Effector memory CD8-positive, alpha-beta T cell (primary cell): ENCODE measurements at places on chromosomes 4 and X.
A peak's percentile ranks its signal among the peaks of the same experiment; 100 is the strongest.

DNA sequence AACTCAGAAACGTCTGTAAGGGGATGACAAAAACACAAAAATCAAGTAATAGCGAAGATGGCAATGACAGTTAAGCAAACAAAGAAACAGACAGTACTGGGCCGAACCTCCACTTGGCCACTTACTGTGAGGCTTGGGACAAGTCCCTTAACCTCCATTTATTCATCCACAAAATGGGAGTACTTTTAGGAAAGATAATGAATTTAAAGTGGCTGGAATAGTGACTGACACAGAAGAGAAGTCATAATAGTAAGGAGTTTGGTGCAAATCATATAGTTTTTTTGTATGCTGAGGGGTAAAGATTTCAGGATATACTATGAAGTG, 1.4 kb upstream of the TLR6 start:
- H3K36me3 ChIP-seq: no peaks in the 10 kb centered on the region
- no peak for DNase-seq
- no peak overlapping the region for H3K27ac ChIP-seq
- H3K27me3 ChIP-seq: peaks cover 24% of the 10 kb centered on the region
- H3K4me1 ChIP-seq: peaks cover 8% of the 10 kb centered on the region
- H3K4me3 ChIP-seq: no peak overlapping the region

GRCh38 chrX:108347800-108348199, 90.4 kb downstream of the COL4A6 start:
- no peaks in the 10 kb centered on the region for H3K36me3 ChIP-seq
- H3K4me3 ChIP-seq: no peak overlapping the region
- no peak for DNase-seq
- H3K27ac ChIP-seq: no peak overlapping the region
- no peaks in the 10 kb centered on the region for H3K4me1 ChIP-seq
- no peaks in the 10 kb centered on the region for H3K27me3 ChIP-seq

GRCh38 chrX:131910586-131910985, 112.5 kb upstream of the STK26 start:
- no peak overlapping the region for H3K27ac ChIP-seq
- no peak for DNase-seq
- no peaks in the 10 kb centered on the region for H3K36me3 ChIP-seq
- no peaks in the 10 kb centered on the region for H3K4me1 ChIP-seq
- no peaks in the 10 kb centered on the region for H3K27me3 ChIP-seq

DNA sequence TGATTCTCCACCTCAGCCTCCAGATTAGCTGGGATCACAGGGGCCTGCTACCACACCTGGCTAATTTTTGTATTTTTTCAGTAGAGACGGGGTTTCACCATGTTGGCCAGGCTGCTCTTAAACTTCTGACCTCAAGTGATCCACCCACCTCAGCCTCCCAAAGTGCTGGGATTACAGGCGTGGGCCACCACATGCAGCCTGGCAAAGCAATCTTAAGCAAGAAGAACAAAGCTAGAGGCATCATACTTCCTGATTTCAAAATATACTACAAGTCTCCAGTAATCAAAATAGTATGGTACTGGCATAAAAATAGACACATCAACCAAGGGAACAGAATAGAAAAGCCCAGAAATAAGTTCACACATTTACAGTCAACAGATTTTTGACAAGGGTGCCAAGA, 12.8 kb upstream of the F8A1 start:
- H3K4me1 ChIP-seq: no peaks in the 10 kb centered on the region
- H3K36me3 ChIP-seq: no peaks in the 10 kb centered on the region
- no peak overlapping the region for H3K27ac ChIP-seq
- H3K27me3 ChIP-seq: no peaks in the 10 kb centered on the region
- no peak overlapping the region for H3K4me3 ChIP-seq

DNA sequence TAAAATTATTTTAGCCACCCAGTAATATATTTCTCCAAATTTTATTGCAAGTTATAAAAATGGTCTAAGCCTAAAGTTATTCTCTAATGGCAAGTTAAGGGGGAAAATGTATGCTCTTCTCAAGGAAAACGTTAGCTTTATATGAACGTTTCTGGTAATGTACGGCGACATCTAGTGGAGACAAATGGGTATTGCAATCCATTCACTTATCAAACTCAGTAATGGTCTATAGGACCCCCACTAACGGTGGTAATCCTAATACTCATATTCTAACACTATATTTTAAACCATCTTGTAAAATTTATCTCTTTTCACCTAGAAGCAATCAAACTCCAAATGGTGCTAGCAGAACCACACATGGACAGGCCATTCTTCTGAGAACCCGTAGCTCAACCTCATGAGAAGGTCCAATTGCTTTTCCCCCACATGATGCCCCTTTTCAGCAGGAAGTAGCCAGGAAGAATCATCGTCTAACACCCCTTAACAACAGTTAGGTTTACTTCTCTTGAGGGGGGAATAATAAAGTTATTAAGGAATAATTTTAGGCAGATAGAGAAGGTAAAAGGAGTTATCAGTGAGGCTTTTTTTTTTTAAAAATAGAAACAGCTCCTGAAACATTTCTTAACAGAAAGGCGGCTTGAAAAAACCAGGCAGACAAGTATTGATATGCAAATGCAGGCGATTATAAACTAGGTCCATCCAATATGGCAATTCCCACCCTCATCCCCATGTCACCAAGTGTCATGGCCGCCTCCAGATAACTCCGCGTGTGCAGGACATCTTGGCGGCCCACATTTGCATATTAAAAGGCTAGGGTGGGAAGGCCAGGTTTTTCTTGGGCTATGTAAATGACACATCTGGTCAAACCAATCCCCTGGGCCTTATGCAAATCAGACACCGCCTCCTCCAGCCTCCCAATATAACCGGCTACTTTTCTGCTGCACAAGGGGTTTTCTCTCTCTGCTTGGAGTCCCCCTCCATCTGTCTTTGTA, 35.0 kb downstream of the NUDT11 start:
- no peaks in the 10 kb centered on the region for H3K4me1 ChIP-seq
- no peak overlapping the region for H3K27ac ChIP-seq
- DNase-seq: peak; percentile 10
- H3K36me3 ChIP-seq: no peaks in the 10 kb centered on the region

GRCh38 chrX:45164021-45164621, 36.6 kb downstream of the DIPK2B start:
- H3K27me3 ChIP-seq: no peaks in the 10 kb centered on the region
- no peak for DNase-seq
- H3K4me1 ChIP-seq: no peaks in the 10 kb centered on the region
- H3K36me3 ChIP-seq: no peaks in the 10 kb centered on the region
- no peak overlapping the region for H3K4me3 ChIP-seq

DNA sequence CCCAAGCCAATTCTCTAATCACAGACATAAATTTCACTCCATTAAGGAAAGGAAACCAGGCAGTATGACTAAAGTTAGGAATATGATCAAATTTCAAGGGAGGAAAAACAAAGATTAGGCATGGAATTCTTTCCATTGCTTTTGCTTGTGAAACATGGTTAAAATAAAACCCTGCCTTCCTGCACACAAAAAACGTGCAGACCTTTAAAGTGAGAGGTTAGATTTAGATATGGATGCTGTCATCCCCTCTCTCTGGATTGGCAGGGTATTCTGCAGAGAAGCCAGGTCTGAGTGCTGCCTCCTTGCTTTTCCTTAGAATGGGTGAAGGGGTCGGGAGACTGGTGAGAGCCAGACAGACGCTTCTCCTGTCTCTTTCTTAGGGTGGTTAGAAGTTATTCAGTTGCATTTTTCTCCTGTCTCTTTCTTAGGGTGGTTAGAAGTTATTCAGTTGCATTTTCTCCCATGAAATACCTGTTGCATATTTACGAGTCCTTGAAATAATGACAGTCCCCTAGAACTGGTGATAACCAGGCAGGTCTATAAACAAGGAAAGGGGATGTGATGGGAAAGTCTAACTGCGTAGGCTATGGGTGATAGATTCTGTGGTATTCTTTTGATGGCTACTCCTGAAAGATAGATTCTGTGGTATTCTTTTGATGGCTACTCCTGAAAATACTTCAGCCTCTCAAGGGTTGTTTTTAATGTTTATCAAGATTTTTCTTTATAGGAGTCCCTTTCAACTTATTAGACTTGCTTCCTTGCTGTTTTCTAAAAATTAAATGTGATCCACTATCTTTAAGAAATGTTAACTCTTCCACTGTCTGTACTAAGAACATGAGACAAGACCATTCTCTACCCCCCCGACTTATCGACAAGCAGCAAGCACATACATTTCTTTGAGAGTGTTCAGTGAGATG, 163.6 kb downstream of the SPRY1 start:
- H3K4me1 ChIP-seq: peaks cover 2% of the 10 kb centered on the region
- no peaks in the 10 kb centered on the region for H3K36me3 ChIP-seq
- no peak for DNase-seq
- H3K4me3 ChIP-seq: no peak overlapping the region
- H3K27me3 ChIP-seq: no peaks in the 10 kb centered on the region

DNA sequence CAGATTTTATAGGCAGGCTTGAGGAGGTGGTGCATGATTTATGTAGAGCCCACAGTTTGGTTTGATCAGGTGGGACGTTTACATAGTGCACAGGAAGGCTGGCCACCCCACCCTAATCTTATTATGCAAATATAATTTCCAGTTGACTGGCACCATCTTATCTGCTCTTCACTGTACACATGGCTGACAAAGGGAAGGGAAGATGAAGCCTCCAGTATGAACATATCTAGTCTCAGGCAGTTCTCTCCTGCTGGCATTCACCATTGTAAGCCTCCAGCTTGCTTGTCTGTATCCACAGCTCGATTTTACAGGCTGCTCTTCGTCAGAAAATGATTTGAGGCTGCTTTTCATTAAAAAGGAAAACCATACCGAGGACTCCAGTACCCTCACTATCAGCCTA, 278.3 kb downstream of the TECRL start:
- DNase-seq: no peak
- no peak overlapping the region for H3K4me3 ChIP-seq
- H3K27me3 ChIP-seq: no peaks in the 10 kb centered on the region
- no peaks in the 10 kb centered on the region for H3K4me1 ChIP-seq
- H3K27ac ChIP-seq: no peak overlapping the region

GRCh38 chr4:181863856-181864255, 379.3 kb upstream of the TENM3 start:
- no peak overlapping the region for H3K4me3 ChIP-seq
- H3K36me3 ChIP-seq: no peaks in the 10 kb centered on the region
- H3K27ac ChIP-seq: no peak overlapping the region
- H3K4me1 ChIP-seq: no peaks in the 10 kb centered on the region
